ENCODE measurements at places on chromosomes 5 and 9. TPM values are rescaled to one million over a fixed set of nuclear protein-coding genes. Genes with fewer than 3 reads are reported as not detected.
A peak's percentile ranks its signal among the peaks of the same experiment; 100 is the strongest.

DNA sequence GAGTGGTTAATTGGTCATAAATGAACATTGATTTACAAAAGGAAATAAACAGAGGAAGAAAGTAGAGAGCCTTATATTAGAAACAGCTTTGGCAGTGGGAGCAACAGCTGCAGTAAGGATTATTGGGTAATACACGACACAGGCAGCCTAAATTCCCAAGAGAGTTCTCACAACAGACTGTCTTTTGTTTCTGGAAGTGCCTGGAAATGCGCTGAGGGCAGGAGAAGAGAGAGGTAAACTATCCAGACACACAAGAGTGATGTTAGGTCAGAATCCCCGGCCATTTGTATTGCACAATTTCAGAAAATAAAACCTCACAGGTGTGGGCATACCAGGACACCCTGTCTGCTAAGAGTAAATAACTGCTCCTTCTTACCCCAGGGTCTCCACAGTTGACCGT is 450.4 kb upstream of the CTNND2 start:
- no peak for DNase-seq

GRCh38 chr9:98069551-98069950 is 13.0 kb downstream of the NANS start:
- no peak for DNase-seq

GRCh38 chr9:5626727-5627634 is 1.9 kb upstream of the RIC1 start:
- peak; percentile 48 for DNase-seq

GRCh38 chr5:88872971-88873370 is 10.0 kb downstream of the MEF2C start:
- no peak for DNase-seq

DNA sequence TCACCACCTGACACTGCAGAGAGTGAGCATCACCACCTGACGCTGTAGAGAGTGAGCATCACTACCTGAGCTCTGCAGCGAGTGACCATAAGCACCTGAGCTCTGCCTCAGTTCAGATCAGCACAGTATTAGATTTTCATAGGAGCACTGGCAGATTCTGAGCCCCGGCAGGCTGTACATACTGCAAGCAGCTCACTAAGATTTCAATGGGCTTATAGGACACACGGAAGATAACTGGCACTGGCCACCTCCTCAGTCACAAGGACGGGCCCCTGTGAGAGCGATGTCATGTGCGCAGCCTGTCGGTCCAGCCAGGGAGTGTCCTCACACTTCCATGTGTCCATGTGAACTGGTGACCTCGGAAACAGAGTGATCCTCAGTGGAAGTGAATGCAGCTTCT is 153.5 kb upstream of the IRX2 start:
- no peak for DNase-seq

DNA sequence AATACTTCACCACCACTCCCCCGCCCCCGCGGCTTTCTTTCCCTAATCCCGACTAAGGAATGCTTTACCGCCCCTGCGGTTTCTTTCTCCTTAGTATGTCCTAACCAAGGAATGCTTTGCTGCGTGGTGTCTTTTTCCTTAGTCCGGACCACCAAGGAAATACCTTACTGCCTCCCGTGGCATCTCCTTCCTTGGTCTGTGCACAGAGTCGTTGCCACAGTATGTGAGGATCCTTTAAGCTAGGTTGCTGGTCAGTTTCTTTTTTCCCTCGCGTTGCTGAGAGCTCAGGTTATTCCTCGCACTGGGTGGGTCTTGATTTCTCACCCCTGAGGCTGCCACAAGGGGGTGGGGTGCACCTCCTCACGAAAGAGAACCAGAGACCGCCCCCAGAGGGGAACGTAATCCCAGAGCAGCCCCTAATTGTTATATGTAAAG is 309.4 kb downstream of the NR3C1 start:
- no peak for DNase-seq

ZFP2 gene
- total RNA-seq: 2.7 TPM

GRCh38 chr5:162214551-162214950 is 147.0 kb downstream of the GABRG2 start:
- DNase-seq: no peak

SPINK4 gene
- total RNA-seq: not detected

GRCh38 chr5:111783537-111783936 is 26.5 kb upstream of the NREP start:
- DNase-seq: no peak

CDH10 gene
- total RNA-seq: 0.13 TPM

DNA sequence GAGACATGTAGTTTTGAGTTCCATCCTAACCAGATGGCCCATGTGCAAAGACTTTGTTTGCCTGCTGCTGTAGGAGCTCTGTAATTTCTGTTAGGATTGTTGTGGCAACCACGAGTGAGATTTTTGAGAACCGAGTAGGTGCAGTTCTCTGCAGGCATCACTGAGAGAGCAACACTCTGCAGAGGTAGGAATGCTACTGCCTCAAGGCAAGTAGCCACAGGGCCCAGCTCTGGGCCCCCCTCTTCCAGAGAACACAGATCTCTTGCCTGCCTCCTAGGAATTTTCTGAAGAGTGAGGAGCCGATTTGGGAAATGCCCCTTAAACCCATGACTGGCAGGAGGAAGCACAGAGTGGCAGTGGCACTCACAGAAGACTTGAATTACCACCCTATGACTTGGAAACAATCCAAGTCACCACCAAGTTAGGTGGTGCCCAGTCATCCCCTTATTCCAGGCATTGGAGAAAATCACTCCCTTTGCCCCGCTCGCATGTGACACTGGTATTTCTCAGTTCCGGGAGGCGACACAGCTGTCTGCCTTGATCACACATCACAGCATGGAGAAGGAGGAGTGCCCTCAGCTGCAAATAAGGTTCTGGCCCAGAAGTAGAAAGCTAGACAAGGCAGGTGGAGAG is 52.5 kb upstream of the SLC2A8 start:
- DNase-seq: no peak

DNA sequence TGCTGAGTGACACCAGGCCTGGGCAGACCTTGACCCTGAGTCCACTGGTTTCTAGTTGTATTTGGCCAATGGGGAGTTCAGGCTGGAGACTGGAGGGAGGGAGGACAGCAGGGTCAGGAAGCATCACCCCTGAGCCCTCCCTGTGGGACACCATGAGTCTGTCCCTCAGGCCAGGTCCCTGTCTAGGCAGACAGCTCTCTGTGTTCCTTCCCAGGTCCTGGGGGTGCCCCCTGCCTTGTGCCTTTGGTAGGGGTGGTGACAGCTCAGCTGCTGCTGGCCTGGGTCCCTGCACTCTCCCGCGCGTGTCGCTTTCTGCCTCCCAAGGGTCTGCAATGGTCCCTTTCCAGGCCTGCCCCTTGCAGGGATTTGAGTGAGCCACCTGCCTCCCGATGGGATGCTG is 125.5 kb downstream of the OLFM1 start:
- no peak for DNase-seq

- no peak for DNase-seq
Observed at GRCh38 chr9:135050072-135050990, 37.1 kb upstream of the OLFM1 start.

SPINK6 gene
- total RNA-seq: not detected

LCN15 gene
- not detected for total RNA-seq

DNA sequence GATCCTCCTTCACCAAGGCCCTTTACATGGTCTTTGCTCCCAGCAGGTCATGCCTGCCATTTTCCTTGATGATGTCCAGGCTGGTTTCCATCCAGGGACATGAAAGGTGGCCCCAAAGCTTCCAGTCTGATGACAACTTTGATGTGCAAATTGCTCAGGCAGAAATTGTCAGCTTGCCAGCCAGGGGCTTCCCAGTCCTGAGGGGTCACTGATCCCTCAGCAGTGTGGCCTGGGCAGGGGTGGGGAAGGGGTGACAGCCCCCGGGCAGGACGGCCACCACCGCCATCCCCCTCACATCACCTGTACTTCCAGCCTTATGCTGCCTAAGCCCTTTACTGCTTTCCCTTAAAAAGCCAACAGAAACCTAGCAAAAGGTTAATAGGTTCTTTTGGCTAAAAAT is 96.3 kb downstream of the ANKRD33B start:
- no peak for DNase-seq

GRCh38 chr5:92552206-92553160 is 1028.5 kb downstream of the NR2F1-AS1 start:
- DNase-seq: no peak

- DNase-seq: no peak
Observed at GRCh38 chr9:137924169-137924568, 46.6 kb downstream of the CACNA1B start.

DNA sequence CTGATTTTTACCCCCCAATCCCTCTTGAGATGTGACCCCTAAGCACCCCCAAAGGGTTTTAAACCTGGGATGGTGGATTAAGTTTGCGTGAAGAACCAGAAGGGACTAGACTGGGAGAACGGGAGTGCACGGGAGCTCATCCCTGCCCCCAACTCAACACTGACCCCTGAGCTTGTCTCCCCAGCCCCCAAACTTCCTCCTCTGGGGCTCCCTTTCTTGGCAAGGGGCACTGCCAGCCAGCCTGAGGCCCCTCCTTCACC is 5.0 kb upstream of the SET start:
- no peak for DNase-seq

- DNase-seq: no peak
Observed at GRCh38 chr5:65535529-65535987, 27.4 kb downstream of the CENPK start.

IRGM gene
- total RNA-seq: 0.44 TPM

DNA sequence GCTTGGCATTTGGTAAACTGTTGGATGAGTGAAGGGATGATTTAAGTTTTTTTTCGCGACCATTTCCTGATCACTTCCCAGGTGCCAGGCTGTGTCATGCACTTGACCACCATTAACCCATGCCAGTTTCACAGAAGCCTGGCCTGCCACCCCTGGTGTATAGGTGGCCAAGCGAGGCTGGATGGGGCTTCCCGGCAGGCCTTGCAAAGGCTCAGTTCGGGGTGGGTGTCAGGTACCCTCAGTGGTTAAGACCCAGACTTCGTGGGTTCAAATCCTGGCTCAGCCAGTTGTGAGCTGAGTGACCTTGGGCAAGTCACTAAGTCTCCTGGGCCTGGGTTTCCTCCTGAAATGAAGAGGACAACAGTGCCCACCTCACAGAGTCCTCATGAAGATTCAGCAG is 2.3 kb downstream of the MED22 start:
- no peak for DNase-seq

GRCh38 chr5:137730336-137730735 is 5.6 kb downstream of the KLHL3 start:
- DNase-seq: no peak

DNA sequence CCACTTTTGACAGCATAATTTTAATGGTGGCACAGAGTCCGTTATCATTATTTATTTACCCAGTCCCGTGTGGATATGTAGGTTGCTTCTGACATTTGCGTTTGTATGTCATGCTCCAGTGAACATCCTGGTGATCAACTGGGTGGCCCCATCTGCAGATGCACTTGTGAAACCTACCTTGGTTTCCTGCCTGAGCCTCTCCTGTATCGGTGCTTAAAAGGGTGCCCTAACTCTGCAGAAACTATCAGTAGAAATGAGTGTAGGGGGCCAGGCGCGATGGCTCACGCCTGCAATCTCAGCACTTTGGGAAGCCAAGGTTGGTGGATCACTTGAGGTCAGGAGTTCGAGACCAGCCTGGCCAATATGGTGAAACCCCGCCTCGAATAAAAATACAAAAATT is 92.1 kb upstream of the IER5L start:
- DNase-seq: no peak

IFNE gene
- 1.1 TPM for total RNA-seq
